Naive thymus-derived CD4-positive, alpha-beta T cell (primary cell): ENCODE measurements at places on chromosomes 3 and 15.

DNA sequence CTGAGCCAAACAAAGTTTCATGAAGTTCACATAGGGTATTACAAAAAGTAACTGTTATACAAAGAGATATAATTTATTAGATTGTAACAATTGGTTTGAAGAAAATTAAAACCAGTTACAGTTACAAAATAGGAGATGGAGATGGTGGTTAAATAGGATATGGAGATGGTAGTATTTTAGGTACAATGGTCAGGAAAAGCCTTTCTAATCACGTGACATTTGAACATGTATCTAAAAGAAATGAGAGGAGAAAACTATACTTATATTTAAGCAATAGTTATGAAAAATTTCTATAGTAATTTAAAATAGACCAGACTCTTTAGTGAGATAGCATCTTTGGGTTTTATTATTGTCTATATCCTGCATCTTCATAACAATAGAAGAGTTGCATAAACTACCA, 312.9 kb downstream of the RBMS3 start:
- no peak for DNase-seq

DNA sequence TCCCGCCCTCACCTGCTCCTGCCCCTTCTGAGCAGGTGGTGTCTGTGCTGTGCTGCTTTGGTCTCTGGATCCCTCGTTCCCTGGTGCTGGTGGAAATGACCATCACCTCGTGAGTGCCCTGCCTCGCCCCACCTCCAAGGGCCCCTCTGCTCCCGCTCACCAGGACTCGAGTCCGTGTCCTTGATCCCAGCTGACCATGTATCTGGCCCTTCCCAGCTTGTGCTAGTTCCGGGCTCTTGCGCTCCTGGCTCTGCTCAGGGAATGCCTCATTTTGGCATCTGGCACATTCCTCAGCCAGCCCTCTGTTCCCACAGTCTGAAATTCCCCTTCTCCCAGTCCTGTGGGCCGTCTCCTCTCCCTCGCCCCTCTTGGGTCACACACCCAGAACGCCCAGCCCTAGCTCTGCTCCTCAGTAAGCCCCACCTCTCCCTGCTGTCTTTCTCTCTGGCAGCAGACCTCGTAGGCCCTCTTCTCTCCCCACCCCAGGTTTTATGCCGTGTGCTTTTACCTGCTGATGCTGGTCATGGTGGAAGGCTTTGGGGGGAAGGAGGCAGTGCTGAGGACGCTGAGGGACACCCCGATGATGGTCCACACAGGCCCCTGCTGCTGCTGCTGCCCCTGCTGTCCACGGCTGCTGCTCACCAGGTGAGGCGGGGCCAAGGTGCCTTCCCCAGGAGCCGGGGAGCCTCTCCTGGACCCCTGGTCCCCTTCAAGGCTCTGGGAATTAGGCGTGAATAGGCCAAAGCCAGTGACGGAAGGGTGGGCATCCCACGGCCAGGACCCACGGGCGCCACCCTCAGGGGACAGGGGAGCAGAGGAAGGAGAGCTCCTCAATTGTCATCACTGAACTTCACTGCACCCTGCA, 11.5 kb downstream of the SLC51A start:
- DNase-seq = no peak

- no peak for DNase-seq
Measured at GRCh38 chr3:140850210-140850955, 91.3 kb upstream of the SLC25A36 start.

- no peak for DNase-seq
Measured at GRCh38 chr3:21847005-21847404, 96.0 kb upstream of the ZNF385D start.

DNA sequence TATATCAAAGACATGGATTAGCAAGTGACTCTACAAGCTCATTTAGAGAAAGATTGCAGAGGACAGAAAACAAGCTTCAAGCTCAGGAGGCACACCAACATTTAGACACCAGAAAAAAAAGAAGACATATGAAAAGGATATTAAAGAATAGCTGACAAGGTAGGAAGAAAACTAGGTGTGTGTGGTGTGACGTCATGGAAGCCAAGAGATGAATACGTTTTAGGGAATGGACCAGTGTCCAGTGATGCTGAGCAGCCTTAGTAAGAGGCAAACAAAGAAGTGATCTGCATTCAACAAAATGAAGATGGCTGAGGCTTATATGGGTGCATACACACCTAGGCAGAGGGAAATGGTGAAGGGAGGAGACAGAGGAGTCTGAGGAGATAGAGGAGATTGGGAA, 377.4 kb downstream of the ROBO1 start:
- no peak for DNase-seq

- no peak for DNase-seq
Measured at GRCh38 chr3:130795396-130795795, 48.8 kb upstream of the PIK3R4 start.

DNA sequence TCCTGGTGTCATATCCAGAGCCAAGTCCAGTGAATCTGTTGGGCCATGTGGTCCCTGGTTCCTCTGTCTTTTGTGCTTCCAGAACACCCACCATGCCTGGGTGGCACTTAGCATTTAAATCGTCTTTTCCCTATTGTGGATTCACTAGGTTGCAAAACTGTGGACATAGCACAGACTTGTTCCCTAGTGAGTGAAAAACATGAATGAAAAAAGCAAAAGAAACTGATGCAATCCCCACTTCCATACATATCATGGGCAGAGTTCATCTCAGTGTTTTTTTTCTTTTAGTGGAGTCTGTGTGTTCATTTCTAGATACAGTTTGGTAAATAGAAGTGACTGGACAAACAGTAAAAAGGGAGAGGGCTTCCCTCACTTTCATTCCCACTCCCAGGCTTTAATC, 170.5 kb downstream of the SLCO3A1 start:
- DNase-seq = no peak

DNA sequence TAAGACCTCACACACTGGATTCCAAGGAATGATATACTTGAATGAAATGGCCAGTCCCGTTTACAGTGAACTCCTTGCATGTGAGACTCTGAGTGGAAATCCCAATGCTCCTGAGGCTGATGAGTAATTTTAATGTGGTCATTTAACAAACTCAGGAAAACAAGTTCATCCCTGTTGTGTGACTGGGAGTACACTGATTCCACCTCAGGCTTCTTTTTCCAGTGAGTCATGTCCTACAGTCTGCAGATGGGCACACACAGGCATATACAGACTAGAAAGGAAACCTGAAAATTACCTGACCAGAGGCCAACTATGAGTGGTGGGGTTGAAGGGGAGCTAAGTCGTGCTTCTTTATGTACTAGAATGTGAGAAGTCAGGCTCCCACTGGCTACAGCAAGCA, 5.8 kb downstream of the SQOR start:
- no peak for DNase-seq

- DNase-seq = no peak
Measured at GRCh38 chr3:160105907-160106584, 117.4 kb downstream of the IL12A start.

GRCh38 chr3:37094636-37095035, 79.7 kb downstream of the LRRFIP2 start:
- DNase-seq = no peak

DNA sequence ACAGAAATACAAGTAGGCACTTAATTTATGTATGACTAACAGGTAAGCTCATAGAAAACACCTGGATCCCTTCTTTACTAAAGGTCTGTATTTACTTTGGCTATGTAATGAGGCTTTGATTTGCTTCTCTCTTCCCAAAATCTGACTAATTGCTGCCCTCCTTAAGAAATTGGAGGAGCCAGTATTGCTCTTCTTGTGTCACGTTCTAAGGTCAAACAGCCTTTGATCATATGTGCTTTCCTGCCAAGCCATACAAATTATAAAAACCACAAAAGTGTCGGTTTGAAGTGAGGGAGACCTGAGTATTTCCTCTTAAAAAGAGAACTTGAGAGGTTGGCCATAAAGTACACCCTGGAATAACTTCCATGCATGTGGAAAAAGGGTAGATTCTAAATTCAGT, 112.1 kb upstream of the MB21D2 start:
- DNase-seq = no peak

GRCh38 chr3:14798231-14798630, 20.5 kb upstream of the FGD5 start:
- no peak for DNase-seq

DNA sequence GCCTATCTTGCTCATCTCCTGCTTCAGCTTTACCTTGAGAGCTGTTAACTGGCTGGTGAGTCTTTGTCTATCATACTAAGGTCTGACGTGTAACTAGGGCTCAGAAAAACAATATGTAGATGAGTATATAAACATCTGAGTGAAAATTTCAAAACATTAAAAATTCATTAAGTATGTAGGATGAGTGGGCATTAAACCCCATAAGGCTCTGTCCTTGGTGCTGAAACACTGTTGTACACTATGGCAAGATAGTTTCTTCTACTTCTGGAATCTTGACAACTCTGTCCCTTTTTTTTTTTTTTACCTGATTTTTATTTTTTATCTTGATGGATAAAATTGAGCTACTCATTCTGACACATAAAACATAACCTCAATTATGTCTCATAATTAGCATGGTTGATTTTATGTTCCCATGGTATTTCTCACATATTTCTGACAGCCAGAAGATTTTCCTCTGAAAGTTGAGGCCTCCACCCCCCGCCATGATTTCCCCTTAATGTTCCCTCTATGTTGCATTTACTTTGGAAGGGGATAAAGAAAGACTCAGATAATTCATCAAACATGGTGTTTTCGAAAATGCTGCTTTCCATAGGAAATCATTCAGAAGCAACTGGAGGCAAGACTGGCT, 54.3 kb downstream of the DGKG start:
- DNase-seq = no peak

DNA sequence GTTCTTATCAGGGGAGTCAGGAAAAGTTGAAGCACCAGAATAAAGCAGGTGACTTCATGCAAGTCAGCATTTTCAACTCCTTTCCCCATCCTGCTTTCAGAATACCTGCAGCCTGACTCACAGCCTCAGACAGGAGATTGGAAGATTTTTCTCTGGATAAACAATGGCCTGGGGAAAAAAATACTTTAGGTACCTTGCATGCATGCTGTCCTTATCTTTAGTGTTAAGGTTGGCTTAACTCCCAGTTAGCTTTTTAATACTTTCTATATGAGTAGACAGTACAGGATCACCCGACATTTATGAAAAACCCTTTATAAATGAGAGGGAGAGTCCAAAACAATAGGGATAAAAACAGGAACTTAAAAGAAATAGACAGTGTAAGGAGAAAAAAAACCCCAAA, 53.6 kb downstream of the PAK2 start:
- DNase-seq = no peak

DNA sequence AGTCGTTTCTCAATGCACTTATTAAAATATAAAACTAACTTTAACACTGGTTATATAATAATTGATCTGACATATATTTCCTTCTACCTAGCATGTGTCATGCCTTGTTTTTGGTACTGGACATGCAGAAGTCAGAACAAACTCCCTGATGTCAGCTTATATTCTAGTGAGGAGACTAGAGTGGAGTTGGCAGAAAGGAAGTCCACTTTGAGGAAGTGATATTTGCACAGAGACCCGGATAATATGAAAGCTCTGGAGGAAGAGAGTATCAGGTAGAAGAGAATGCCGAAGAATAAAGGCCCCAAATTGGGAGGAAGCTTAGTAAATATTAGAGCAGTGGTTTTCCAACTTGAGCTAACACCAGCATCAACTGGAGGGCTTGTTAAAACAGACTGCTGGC, 24.6 kb upstream of the ZNF280D start:
- DNase-seq = no peak

- no peak for DNase-seq
Measured at GRCh38 chr3:195613468-195614069, 29.8 kb upstream of the APOD start.

DNA sequence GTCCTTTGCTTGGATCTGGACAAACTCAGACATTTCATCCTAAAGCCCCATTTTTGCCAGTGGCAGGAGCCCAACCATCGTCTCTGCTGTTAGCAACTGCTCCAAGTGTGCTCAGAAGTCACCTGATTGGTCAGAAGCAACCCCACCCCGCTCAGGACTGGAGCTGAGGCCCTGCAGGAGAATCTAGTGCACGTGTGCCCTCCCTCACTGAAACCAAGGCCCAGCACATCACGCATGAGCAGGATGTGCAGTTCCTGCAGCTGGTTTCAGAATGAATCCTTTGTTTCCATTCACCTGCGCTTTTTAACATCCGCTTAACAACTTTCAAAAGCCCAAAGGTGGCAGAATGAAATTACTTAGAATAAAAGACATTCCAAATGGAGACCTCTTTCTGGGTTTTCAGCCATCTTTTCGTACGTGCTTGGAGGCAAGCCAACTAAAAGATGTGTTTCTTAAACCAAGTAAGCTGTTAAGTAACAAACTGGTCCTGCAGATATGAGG, 81.2 kb downstream of the SRGAP3 start:
- DNase-seq = no peak

DNA sequence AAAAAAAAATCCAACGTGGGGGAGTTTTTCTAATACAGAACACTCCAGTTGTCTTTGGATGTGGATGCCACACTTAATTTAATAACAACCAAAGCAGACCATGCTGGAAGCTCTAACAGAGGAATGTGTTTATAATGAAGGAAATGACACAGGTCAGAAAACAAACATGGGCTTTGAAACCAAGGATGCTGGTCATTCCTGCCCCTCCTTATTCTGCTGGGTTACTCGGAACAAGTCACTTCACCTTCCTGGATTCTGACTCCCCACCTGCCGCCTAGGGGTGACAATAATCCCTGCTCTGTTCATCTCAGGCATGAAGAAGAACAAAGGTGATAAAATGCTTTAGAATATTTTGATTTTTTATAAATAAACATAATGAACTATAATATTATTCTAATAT, 240.9 kb upstream of the ADAMTS9 start:
- no peak for DNase-seq

- no peak for DNase-seq
Measured at GRCh38 chr3:24037971-24038370, 92.9 kb downstream of the NR1D2 start.

- DNase-seq = no peak
Measured at GRCh38 chr3:65858749-65859148, 180.0 kb downstream of the MAGI1 start.

DNA sequence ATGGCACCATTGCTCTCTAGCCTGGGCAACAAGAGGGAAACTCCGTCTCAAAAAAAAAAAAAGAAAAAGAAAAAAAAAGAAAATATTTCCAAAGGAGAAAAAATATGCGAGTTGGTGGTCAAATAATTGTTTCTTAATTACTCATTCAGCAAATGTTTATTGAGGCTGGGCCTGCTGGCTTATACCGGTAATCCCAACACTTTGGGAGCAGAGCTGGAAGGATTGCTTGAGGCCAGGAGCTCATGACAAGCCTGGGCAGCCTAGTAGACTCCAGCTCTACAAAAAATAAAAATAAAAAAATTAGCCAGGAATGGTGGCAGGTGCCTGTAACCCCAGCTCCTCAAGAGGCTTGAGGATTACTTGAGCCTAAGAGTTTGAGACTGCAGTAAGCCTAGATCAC, 4.1 kb downstream of the KNL1 start:
- no peak for DNase-seq

DNA sequence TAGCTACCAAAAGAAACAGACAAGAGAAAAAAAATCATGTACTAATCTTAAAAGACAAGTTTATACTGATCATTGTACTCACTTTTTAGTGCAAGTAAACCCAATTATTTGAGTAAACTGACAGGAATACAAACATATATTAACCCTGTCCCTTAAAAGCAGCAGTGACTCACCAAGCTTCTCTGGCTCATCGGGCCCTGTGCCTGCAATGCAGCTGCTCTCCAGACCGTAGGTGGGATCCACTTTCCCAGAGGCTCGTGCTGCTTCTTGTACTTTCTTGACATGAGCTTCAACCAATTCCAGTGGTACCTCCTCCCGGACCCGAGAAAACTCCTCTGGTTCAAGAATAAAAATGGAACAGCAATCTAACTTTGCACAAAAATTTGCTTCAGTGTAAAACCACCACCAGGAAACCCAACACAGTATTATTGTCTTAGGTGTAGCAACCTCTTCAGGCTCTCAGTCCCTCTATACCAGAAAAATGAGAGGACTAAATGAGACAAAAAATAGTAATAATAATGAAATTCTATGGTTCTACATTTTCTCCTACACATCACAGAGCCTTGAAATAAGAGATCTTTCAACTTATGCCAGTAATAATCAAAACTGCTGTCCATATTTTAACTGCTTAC, 82.6 kb upstream of the CSPG5 start:
- no peak for DNase-seq
